ENCODE measurements at places on chromosomes 1 and 21.

DNA sequence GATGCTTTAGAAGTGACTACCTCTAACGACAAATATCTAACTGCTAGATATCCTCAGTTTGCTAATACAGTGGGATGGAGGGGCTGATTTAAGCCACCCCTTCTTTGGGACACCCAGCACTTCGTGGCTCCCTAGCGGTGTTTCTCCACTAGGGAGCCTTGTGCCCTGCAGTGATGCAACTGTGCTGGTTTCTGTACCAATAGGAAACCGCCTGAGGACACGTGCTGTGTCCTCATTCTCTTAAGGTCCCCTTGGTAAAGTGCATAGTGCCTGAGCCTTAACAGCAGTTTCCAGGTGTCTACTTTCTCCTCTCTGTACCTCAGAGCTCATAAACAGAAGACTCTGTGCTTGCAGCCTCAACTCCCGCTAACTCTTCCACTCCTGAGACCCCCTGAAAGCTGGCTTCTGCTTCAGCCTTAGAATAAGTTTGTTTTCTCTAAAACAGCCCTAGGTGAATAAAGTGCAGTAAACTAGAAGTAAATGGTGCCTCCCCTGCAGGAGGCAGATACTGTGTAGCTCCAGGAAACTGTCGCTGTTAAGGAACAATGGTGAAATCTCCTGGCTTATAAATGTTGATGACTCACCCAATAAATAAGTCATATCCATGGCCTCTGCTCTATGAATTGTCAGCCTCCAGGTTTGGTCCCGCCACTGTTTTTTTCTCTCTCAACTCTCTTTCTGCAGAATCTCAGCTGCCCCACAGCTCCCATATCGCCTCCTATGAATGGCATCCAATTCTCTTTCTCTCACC is 130.4 kb downstream of the AK5 start:
- no peak for DNase-seq

GRCh38 chr1:161235957-161236775 is 1.8 kb downstream of the NR1I3 start:
- DNase-seq = no peak

DNA sequence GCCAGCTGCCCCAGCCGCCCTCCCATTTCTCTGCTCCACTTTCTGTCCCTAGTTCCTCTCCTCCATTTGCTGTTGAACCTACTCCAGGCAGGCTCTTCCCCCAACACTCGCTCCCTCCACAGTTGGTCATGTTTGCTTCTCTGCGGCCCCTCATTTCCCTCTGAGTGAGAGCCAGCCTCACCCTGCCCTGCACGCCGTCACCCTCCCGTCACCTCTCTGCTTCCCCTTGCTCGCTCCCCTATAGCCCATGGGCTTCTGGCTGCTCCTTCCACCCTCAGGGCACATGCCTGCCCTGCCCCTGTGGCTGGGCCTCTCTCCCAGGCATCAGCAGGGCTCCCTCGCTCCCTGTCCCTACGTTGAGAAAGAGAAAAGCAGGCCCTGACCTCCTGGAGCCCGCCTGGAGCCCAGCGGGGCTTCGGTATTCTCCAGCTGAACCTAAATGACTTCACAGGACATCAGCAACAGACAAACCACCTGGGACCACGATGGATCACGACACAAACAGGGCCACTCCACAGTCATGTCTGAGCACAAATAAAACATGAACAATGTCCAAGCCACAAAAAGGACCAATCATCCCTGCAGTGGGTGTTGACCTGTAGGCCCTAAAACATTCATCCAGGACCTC is 13.3 kb upstream of the THEMIS2 start:
- no peak for DNase-seq

GRCh38 chr1:28135371-28136168 is 40.9 kb downstream of the PTAFR start:
- no peak for DNase-seq

- DNase-seq = no peak
Measured at GRCh38 chr1:168179438-168180147, 831 bp downstream of the TIPRL start.

GRCh38 chr1:62840555-62840954 is 56.6 kb downstream of the ATG4C start:
- no peak for DNase-seq

- no peak for DNase-seq
Measured at GRCh38 chr1:176058686-176059085, 148.4 kb downstream of the COP1 start.

GRCh38 chr1:37284053-37284452 is 190.3 kb upstream of the ZC3H12A start:
- DNase-seq = no peak

- no peak for DNase-seq
Measured at GRCh38 chr1:233566886-233567285, 47.0 kb upstream of the KCNK1 start.

- DNase-seq = no peak
Measured at GRCh38 chr1:6288665-6289064, 27.8 kb upstream of the GPR153 start.

DNA sequence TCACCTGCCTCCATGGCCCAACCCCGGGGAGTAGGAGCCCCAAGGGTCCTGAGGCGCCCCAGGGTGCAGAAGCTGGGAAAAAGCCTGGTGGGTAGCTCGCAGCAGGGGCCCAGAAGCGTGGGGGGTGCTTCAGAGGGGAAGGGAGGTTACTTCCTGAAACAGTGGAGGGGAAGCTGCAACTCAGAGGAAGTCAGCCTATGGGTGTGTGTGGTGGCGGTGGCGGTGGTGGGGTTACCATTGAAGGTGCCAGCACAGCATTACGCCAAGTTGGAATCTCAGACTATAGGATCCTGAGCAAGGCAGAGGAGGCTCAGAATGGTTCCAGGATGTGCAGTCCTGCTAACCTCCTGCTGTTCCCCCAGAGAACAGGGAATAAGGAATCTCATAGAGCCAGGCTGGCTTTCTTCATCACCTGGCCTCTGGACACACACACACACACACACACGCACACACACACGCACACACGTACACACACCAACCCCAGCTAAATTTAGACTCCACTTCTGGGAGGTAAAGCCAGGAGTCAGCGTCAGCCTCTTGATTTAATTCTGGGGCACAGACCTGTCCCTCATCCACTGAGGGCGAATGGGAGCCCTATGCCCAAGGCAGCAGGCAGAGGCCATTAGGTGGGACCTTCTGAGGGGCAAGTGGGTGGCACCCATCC is 1.3 kb downstream of the DENND4B start:
- DNase-seq = no peak

DNA sequence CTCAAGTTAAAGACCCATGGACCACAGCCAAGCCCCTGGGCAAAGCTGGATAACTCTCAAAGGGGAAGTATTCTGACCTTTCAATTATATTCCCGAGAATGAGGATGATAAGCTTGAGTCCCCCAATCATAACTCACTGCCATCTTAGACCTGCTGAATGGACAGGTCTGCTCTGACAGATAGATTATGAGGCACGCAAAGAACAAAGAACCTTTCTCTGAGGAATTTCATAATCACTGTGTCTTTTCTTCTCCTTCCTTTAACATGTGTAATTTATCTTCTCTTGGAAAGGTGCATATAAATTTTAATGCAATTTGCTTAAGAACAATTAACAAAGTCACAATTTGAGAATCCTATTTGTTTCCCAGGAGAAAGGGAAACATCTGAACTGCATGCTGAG is 22.0 kb downstream of the PIGM start:
- no peak for DNase-seq

GRCh38 chr1:23593556-23594148 is 34.4 kb upstream of the ID3 start:
- DNase-seq = no peak

- DNase-seq = no peak
Measured at GRCh38 chr1:33466159-33466558, 6.3 kb upstream of the ZSCAN20 start.

DNA sequence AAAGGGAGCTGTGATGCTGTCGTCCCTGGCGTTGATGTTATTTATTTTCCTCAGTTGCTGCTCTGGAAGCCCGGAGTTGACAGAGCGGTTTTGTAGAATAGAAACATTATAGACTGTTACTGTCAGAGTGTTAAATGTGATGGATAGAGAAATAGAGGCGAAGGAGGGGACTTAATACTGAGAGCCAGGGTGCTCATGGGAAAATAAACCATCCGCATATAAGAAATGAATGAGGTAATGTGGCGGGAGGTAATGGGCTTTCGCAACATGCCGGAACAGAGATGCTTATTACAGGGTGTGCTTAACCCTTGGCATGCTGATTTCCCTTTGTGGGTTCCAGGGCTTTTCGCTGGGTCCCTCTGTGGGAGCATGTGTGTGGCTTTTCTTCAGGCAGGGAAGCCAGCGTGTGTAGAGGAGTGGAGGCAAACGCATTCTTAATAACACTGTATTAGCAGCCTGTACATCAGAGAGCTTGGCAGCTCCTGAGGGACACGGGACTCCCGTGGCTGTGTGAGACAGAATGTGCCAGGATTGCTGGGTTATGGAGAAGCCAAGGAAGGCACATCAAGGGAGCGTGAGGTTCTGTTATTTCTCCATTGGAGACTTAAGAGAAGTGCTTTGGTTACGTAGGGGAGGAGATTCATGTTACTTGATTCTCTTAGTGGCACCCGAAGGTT is 141.0 kb downstream of the PBX1 start:
- no peak for DNase-seq

- no peak for DNase-seq
Measured at GRCh38 chr1:27658951-27659496, 13.0 kb downstream of the IFI6 start.

- no peak for DNase-seq
Measured at GRCh38 chr1:14514739-14515138, 83.7 kb upstream of the KAZN start.

DNA sequence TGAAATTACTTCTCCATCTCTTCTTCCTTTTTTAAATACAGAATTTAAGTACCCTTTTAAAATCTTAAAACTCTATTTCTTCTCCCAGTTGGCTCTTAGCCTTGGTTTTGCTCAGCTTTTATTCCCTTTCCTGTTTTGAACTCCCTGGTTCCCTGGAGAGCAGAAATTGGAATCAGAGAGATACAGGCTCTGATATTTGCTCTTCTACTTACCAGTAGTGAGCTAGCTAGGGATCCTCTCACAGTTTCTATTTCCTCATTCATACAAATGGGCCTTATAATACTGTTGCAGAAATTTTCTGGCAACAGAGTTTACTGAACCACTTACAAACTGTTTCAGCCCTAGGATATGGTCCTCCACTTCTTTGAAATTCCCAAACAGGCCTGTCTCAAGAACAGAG is 606.3 kb downstream of the NUF2 start:
- DNase-seq = no peak

DNA sequence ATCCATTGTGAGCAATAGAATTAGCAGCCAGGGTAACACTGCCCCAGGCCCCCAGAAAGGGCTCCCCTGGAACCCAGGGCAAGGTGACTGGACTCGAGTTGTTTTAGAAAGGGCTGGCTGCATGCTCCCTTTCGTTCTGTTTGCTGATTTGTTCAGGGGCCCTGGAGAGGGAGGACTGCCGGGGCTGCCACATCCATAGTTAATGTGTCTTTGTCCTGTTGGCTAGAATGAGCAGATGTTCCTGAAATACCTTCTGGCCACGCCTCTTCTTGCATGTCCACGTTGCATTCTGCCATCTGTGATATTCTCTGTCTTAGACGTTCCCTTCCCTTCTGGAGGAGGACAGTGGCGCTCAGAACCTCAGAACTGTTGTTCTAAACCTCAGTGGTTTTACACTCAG is 118.8 kb downstream of the AJAP1 start:
- no peak for DNase-seq

- no peak for DNase-seq
Measured at GRCh38 chr1:154578058-154578418, 10.5 kb downstream of the CHRNB2 start.

DNA sequence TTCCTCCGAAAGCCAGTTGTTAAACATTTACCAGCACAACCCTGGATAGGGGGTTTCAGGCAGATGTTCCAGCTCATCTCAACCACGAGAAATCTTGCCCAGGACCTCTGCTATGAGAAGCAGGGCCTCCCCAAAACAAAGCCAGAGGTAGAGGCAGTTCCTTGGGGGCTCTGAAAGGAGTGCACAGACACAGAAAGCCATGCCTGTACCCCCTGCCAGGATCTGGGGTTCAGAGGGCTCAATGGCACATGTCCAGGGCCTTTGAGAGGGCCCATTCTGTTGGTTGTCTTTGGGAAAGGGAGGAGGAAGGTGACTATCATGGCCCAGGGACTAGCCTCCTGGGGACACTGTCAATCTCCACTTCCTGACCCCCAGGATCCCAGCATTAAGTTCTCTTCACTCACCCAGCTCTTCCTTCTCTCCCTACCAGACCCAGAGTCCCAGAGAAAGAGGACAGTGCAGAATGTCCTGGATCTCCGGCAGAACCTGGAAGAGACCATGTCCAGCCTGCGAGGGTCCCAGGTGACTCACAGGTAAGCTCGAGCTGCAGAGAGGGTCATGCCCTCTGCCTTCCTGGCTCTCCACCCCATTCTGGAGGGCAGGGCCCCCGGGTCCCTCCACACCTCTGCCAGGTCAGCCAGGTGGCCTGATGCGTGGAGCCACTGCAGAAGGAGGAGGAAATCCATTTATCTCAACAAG is 116.4 kb upstream of the IPO9 start:
- no peak for DNase-seq

DNA sequence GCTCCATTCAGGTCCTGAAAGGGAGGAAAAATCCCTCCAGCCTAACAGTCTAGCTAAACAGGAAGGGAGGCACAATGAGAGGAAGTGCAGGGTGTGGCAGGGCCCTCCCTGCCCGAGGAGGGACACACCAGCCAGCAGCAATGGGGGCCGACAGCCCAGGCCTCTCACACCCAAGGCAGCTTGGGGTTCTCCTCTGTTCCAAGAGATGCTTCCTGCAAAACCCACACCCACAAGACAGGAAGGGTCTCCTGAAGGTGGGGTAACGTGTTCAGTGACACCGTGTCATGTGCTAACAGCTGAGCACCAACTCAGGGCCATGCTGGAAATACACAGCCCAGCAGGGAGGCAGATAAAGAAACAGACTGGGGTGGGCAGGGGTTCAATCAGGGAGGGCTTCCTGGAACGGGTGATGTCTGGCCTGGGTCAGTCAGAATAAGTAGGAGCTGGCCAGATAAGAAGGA is 10.2 kb downstream of the ECE1 start:
- no peak for DNase-seq

DNA sequence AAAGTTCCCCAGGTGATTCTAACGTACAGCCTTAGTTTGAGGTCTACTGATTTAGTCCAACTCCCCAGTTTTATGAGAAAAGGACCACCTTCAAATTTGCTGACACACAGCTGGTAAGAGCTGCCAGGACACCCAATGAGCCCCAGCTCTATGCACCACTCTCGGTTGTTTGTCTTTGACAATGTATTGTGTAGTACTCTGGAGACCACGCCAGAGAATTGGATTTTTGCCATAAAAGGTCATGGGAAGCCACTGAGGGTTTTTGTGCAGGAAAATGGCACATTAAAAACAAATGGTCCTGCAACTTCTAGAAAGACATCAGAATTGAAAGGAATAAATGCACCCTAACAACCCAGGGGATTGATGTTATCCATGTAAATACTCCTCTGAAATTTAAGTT is 7.1 kb upstream of the IER5 start:
- DNase-seq = no peak

DNA sequence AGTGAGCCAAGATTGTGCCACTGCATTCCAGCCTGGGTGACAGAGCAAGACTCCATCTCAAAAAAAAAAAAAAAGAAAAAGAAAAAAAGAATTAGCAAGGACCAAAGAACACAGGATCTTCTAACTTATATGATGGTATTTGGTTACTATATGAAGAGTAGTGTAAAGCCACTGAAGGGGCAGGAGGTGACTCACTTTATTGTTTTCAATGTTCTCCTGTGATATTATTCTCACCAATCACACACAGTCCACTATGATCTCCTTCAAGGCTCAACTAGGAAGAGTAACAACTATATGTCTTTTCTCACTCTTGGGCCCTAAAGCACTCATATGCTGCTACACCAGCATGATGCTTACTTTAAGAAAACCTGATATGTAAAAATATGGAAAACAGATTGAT is 26.7 kb downstream of the RC3H1 start:
- no peak for DNase-seq

Data from stimulated activated CD4-positive, alpha-beta T cell treated with anti-CD3 and anti-CD28 coated beads, TNF-alpha, amount 100 ng/mL, for 48 hours (primary cell).